NCI-H1436 treated with DMSO at 0.1 percent for 48 hours (cell line): ENCODE measurements at places on chromosomes 7 and 10.

- DNase-seq, result no peak
These were observed 807.5 kb upstream of the SORCS1 start for GRCh38 chr10:107971973-107972372.

GRCh38 chr10:119597405-119598186 is 832 bp upstream of the TIAL1 start:
- no peak for DNase-seq

GRCh38 chr7:99943641-99944496 is 14.4 kb upstream of the GJC3 start:
- DNase-seq, result no peak

DNA sequence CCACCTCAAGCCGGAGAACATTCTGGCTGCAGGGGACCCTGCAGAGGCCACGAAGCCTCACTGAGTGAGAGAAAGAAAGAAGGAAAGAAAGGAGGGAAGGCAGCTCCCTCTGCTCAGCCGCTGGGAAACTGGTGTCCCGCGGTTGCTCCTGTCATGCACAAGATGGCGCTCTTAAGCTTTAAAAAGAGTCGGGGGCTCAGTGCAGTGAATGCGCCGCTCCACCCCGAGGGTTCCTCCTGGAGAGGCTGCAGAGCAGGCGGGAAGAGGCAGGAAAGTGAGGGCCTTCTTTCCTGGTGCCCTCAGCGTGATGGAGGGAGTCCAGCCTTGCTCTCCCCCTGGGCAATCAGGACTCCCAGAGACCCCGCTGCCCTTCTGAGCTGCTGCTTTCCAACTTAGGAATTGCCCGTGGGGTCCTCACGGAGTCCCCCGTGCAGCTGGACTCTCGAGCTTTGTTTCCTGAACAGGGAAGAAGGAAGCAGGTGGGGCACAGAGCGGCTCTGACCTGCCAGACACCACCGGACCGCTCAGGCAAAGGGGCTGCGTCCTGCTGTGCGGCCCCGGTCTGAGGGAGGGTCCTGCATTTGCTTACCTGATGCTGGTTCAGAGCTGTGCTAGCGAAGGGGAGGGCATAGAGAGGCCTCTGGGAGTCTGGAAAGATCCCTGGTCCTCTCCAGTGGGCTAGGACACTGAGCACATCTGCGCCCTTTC is 141.9 kb upstream of the MKI67 start:
- peak; percentile 2 for DNase-seq

GRCh38 chr7:55028011-55028410 is 9.2 kb downstream of the EGFR start:
- DNase-seq, result no peak

DNA sequence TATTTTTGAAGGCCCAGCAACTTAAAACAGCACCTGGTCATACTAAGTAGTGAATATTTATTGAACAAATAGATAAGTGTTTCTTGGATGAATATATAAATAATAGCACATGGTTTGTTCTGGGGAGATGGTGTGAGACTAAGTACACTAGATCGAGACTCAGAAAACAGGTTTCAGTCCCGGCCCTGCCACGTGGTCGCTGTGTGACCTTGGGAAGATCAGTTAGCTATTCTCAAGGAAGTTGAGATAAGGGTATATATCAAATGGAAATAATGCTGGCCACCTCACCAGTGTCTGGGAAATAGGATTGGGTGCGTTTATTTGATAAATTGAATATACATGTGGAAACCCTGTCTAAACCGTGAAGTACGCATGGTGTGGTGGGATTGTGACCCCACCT is 354.6 kb downstream of the SDK1 start:
- DNase-seq, result no peak

DNA sequence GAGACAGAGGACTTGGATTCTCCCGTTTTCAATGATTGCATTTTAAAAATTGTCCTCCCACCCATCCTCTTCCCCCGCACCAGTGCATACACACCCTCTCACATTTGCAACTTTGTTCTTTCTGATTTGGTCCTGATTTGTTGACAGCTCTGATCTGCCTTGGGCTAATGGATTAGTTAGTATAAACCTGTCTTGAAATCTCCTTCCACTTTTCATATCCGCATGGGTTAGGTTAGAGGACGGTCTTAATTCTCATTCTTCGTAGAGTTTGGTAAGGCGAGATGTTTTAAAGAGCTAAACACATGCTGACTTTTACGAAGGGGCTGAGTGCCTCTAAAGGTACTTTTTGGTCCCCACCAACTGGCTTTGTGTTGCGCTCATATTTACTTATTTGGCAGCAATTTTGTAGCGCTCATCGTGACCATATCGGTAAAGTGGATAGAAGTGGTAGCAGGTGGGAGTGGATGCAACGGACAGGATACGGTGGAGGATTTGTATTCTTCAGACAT is 1.1 kb downstream of the AHR start:
- DNase-seq, result no peak

GRCh38 chr7:43195768-43196167 is 83.3 kb downstream of the HECW1 start:
- no peak for DNase-seq

- DNase-seq, result no peak
These were observed 201.5 kb downstream of the DNAJB6 start for GRCh38 chr7:157538321-157538720.

- no peak for DNase-seq
These were observed 73.2 kb upstream of the ST8SIA6 start for GRCh38 chr10:17527514-17528146.
